ENCODE measurements at places on chromosomes 12 and 14. TPM values are rescaled to one million over a fixed set of nuclear protein-coding genes. Genes with fewer than 3 reads are reported as not detected.

Gene ACIN1
- 179 TPM for total RNA-seq

Gene NTF3
- not detected for total RNA-seq

Gene HCAR2
- not detected for total RNA-seq

Gene A2M
- total RNA-seq: 3.0 TPM

Gene IRAK3
- 0.12 TPM for total RNA-seq

Gene BCL11B
- 1.1 TPM for total RNA-seq

Gene C14orf93
- 13.7 TPM for total RNA-seq

Gene GPR84
- not detected for total RNA-seq

Gene TRHDE
- total RNA-seq: 2.9 TPM

Gene CLEC9A
- not detected for total RNA-seq

Gene SPRYD3
- 47.5 TPM for total RNA-seq

Gene PCNX4
- 48.4 TPM for total RNA-seq

Gene NEK9
- total RNA-seq: 64.4 TPM

Gene INSM2
- not detected for total RNA-seq

Gene TECPR2
- total RNA-seq: 12.2 TPM

Gene RHEBL1
- total RNA-seq: 2.8 TPM

Gene RNASE1
- total RNA-seq: 3.3 TPM

Gene MANSC4
- total RNA-seq: not detected

Gene RPS29
- 1,825 TPM for total RNA-seq

Gene CATSPERB
- 0.74 TPM for total RNA-seq

Gene ASB2
- not detected for total RNA-seq

Gene PROX2
- not detected for total RNA-seq

Gene IGFBP6
- total RNA-seq: 83.4 TPM

Gene ADCY6
- 24.9 TPM for total RNA-seq

Gene SLC39A2
- not detected for total RNA-seq
